Stimulated activated naive CD8-positive, alpha-beta T cell treated with anti-CD3 and anti-CD28 coated beads, Interleukin-15, Interleukin-2, amounts not matched to agents 100 U/mL and 50 U/mL, for 24 hours (primary cell): ENCODE measurements at places on chromosomes 3 and 15.

DNA sequence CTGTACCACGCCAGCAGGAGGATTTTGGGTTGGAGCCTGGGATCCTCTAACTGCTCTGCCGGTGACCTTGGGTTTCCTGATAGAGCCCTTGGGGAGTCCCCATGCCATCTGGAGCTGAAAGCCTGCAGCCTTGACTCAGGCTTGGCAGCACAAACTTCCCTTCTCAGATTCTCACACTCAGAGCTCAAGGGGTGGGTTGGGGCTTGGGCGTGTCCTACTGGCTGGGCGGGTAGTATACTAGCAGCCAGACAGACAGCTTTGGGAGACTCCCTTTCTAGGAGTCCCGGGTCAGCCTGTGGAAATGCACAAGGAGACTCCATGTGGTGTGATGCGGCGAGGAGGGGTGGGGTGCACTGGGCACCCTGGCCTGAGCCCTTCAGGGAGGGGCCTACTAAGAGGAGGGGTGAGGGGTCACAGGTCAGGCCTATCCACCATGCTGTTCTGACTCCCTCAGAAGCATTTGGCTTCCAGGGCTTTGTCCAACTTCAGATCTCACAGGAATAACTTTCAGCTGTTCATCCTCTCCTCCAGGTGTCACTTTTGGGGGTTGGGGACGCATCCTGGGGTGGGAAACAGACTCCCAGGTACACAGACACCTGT lies 21.6 kb upstream of the PLXNA1 start:
- no peak for DNase-seq

DNA sequence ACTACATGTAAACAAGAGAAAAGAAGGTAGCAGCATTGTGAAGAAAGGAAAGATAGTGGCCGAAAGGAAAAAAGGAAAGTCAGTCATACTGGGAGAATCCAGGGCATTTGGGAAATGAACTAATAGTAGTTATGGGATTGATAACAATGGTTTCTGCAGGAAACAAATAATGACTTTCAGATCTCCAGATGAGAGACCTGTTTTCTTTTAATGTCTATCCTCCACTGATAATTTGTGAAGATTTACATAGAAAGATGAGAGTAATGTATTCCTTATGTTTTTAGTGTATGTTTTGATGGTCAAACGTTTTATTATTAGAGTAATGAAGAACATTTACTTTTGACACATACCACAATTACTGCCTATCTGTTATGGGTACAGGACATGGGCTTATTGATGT lies 15.0 kb upstream of the ZNF385D start:
- DNase-seq, result no peak

DNA sequence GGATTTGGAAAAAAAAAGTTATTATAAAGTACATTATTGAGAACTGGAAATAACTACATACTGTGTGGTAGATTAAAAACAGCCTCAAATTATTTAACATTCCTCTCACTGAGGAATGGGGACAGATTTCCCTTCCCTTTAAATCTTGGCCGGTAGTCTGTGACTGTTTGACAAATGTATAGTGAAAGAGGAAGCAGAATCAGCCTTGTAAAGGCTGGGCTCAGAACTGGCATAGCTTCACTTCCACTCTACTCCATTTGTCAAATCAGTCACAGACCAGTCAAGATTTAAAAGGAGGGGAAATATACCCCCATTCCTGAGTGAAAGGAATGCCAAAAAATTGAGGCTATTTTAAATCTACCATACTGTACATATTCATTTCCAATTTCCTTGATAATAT lies 18.2 kb upstream of the B4GALT4 start:
- DNase-seq, result no peak

GRCh38 chr15:69852916-69853315 lies 244.8 kb downstream of the TLE3 start:
- DNase-seq, result no peak

DNA sequence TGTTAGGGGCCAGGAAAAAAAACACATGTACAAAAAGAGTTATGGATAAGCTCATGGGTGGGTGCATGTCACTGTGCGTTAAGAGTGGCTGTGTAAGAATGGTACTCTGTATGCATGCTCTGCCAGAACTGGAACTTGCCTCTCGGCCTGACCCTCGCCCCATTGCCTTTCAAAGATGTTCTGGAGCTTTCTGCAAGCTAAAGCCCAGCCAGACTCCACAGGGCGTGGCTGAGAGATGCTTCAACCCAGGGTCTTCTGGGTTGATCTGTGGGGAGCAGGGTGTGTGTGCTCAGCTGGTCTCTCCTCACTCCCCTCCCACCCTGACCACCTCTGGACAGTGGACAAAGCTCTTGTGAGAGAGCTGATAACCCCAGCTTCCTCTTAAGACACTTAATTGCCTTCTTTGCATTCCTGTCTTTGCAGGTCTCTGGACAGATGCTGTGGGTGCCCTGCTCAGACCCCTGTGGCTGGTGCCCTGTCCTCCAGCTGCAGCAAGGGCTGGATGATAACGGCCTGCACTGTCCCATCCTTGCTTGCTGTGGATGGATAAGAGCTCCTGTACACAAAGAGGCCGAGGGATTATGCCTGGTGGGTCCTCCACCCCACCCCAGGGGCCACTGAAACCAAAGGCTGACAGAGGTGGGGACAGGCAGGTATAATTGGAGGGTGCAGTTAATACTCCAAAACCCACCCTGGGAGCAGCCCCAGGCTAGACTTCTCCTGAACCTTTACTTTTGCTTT lies 28.7 kb downstream of the ALDH1L1 start:
- no peak for DNase-seq

- no peak for DNase-seq
These were observed 18.3 kb downstream of the MAGEL2 start for GRCh38 chr15:23629234-23629805.

- DNase-seq, result no peak
These were observed 4.7 kb downstream of the RRP9 start for GRCh38 chr3:51937014-51937413.
